ENCODE measurements at places on chromosomes 3 and 15.

- DNase-seq, result no peak
These were observed 52.0 kb downstream of the SMAD3 start for GRCh38 chr15:67117370-67117769.

- no peak for DNase-seq
These were observed 11.5 kb downstream of the GATA2 start for GRCh38 chr3:128481438-128481942.

DNA sequence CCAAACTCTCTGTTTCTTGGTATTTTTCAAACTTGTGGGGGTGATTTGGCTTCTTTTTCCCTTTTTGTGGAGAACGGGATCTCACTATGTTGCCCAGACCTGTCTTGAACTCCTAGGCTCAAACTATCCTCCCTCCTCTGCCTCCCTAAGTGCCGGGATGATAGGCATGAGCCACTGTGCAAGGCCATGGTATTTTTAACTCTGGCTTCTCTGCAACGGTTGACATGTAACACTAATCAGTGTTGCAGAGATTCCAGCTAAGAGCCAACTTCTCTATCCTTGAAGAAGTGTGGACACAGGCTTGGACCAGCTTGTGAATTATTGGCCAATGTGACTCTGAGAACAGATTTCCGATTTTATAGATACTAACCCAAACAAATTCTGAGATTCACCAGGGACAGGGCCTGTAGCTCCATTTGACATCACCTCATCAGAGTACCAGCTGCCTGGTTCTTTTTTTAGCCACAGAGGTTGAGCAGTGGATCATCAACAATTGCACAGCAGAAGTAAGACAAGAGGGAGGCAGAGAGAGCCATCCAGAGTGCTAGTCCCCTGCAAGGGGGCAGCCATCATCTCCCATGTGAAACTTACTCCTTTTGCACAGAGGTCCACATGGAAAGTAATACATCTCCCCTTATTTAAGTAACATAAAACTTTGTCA lies 98.1 kb upstream of the SYNPR start:
- DNase-seq, result no peak

DNA sequence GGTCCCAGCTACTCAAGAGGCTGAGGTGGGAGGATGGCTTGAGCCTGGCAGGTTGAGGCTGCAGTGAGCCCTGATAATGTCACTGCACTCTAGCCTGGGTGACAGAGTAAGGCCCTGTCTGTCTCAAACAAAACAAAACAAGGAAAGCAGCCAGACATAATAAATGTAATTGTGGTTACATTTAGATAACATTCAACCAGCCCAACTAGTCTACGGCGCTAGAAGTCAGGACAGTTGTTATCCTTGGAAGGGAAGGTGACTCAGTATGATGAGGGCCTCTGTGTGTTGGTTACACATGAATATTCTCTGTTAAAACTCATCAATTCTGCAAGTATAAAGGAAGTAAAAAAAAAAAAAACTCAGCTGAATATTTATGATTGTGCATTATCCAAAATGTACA lies 27.0 kb upstream of the CSPG5 start:
- DNase-seq, result no peak

DNA sequence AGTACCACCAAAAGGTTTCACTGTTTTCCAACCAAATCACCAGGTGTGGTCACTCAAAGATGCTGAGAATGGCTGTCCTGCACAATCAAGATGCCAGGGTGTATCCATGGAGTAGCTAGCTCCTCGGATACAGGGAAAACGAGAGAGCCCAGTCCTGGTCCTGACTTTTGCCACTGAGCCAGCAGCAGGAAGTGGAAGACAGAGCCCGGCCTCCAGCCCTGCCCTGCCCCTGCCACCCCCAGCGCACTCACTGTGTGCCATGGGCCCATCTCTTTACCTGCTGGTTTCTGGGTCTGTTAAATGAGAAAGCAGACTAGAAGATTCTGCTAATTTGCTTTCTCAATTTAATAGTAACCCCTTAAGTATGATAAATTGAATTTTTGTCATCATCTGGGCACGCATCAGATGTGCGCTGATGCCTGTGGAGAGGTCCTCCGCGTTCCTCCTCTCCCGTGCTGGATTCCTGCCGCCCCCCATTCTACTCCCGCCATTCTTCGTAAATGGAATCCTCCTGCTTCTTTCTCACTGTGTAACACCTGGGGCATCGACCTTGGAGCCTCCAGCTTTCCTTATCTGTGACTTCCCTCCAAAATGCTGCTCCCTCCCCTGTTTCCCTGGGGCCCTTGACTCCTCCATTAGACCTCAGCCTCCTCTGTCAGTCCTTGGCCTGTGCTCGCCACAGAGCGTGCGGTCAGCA lies 18.0 kb downstream of the TNFAIP8L3 start:
- no peak for DNase-seq
